Brain pericyte (primary cell): ENCODE measurements at places on chromosomes 2 and 18.

- no peak for DNase-seq
These were observed 51.8 kb downstream of the BIN1 start for GRCh38 chr2:127054996-127055785.

GRCh38 chr18:80225685-80226084, 21.6 kb downstream of the PARD6G start:
- no peak for DNase-seq

- DNase-seq: peak; percentile 27
These were observed 80.0 kb downstream of the EXOC6B start for GRCh38 chr2:72745679-72746368.

DNA sequence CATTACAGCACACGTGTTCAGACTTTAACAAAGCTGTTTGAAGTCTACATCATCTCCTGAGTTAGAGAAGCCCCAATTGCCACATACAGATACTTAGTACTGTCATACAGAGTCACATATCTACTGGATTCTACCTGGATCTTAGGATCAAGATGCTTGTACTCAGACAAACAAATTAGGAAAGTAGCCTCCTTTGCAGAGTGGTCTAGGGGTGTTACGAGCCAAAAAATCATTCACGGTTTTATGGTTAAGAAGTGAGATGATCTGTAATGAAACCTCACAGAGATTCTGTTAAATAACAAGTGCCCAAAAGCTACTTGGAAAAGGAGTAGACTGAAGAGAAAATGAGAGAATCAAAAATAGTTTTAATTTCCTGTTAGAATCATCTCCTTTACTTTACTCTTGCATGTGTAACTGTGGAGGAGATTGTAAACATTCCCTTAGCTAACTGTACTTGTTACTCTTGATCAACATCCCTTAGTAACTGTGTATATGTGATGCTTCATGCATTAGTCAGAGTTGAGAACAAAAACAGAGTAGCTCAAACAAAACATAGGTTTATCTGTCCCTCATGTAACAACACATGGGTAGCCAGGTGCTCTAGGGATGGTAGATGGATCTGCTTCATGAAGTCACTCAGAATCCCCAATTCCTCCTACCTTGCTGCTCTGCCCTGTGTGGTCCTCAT, 16.4 kb upstream of the IL1RL1 start:
- no peak for DNase-seq

GRCh38 chr2:15010346-15010745, 377.8 kb downstream of the LRATD1 start:
- DNase-seq: no peak

GRCh38 chr2:59734743-59735142, 818.7 kb downstream of the BCL11A start:
- DNase-seq: no peak

DNA sequence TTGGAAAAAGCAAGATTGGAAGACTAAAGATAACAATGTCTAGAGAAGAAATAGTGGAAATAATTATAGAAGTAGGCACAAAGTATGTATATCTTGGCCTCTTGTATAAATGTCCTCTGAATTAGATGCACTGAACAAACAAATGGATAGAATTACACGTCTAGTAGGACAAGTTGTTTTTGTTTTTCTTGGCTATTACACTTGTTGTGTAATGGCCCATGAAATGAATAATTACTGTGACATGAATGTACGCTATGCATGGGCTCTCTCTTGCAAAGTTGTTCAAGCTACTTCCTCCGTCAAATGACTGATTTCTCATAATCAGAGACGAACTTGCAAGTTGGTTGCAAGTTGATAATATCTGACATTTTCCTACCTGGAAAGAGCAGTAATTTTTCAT, 126.2 kb downstream of the PDE1A start:
- DNase-seq: no peak

DNA sequence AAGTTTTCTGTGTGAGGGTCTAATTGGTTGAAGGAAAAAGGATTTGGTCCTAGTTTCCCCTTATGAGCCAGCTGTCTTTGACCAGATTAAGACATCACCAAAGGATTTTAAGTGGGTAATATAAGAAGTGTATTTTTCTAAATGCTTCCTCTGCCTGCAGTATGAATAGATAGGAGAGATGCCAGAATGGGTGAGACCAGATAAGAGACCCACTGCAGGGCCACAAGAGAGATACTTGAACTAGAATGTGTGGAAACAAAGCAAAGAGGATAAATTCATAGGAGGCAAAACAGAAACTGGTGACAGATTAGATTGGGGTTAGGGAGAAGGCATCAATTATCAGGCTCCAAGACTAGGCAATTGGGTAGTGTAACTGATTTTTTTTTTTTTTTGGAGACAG, 1.1 kb upstream of the HDHD2 start:
- no peak for DNase-seq

DNA sequence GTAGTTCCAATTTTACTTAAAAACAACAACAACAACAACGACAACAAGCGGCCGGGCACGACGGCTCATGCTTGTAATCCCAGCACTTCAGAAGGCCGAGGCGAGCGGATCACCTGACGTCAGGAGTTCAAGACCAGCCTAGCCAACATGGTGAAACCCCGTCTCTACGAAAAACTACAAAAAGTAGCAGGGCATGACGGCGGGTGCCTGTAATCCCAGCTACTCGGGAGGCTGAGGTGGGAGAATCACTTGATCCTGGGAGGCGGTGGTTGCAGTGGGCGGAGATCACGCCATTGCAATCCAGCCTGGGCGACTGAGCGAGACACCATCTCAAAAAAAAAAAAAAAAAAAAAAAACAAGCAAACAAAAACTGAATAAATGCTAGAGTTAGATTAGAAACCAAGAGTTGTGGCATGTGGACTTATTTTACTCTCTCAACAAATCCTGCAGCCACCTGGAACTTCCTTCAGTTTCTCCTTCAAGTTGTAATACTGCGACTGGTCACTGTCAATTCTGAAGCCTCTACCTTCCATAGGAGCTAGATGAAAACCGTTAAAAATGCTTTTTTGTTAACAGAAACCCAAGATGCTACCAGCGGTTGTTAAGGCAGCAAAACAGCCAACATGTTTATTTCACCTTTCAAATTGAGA, 1.3 kb downstream of the ATP5F1A start:
- no peak for DNase-seq

- no peak for DNase-seq
These were observed 48.0 kb downstream of the CDC42EP3 start for GRCh38 chr2:37623406-37623805.

DNA sequence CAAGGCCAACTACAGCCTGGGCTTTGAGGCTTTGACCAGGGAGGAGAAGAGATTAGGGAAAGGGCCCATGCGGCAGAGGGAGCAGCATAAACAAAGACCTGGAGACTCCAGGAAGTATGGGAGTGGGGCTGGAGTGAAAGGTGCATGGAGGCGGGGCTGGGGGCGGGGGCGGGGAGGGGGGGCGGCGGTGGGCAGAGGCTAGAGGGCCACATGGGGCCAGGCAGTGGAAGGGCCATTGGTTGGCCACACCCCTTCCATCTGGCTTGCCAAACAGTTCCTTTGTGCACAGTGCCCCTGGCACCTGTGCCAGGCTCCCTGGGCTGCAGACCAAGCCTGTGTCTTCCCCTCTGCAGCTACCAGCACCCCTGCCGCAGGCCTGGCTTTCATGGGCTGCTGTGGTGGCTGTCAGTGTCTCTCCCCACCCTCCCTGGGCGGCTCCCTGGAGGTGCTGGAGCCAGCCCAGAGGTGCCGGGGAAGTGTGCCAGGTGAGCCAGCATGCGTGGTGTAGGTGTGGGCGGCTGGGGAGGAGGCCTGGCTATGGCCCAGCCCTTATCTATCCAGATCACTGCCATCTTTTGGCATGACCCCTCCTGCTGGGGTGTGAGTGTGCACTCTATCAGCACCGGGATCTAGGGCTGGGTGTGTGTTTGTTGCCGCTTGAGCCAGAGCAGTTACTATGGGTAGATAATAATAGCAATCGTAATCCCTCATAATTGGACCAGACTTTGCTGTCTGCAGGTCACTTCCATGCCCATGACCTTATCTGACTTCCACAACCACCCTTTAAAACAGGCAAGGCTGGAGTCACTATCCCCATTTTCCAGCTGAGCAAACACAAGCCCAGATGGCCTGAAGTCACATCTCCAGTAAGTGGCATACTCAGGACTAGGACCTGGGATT, 30.5 kb downstream of the DNMT3A start:
- no peak for DNase-seq

GRCh38 chr2:28341208-28341891, 51.3 kb upstream of the FOSL2 start:
- DNase-seq: no peak

- DNase-seq: no peak
These were observed 7.8 kb downstream of the GLS start for GRCh38 chr2:190888449-190888848.

- DNase-seq: no peak
These were observed 558.4 kb downstream of the PIK3C3 start for GRCh38 chr18:42513441-42513840.

GRCh38 chr2:76711490-76711889, 810.7 kb downstream of the LRRTM4 start:
- no peak for DNase-seq

GRCh38 chr2:88003074-88003755, 13.1 kb downstream of the RNU2-63P start:
- DNase-seq: no peak

- no peak for DNase-seq
These were observed 27.5 kb downstream of the ZNF638 start for GRCh38 chr2:71358931-71359671.

DNA sequence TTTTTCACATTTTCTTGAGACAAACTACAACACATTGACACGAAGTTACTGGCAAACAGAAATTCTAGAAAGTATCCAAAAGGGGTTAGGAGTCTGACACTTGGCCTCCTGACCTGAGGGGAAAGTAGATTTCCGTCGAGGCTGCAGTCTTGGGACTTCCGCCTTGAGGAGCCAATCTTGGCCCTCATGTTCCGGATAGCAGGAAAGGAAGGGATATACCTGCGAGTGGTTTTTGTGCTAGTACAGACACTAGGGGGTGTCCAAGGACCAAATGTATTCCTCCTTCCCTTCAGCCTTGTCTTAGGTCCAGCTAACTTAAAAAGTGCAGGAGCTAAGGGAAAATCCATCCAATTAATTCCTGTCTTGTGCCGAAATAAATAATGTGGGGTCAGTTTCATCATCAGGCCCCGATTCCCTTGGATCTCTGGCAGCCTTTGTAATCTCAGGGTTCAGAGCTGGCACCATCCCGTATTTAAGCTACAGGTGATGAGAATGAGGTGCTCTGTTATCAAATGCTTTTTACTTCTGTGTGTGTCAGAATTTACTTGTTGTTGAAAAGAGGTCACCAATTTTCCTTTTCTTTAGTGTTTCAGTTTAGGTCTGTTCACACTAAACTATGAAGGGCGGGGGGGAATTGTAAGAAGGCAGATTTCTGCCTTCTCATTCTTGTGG, 330.2 kb upstream of the FANCL start:
- peak; percentile 30 for DNase-seq

GRCh38 chr2:3489764-3490115, 29.6 kb downstream of the ADI1 start:
- DNase-seq: no peak

DNA sequence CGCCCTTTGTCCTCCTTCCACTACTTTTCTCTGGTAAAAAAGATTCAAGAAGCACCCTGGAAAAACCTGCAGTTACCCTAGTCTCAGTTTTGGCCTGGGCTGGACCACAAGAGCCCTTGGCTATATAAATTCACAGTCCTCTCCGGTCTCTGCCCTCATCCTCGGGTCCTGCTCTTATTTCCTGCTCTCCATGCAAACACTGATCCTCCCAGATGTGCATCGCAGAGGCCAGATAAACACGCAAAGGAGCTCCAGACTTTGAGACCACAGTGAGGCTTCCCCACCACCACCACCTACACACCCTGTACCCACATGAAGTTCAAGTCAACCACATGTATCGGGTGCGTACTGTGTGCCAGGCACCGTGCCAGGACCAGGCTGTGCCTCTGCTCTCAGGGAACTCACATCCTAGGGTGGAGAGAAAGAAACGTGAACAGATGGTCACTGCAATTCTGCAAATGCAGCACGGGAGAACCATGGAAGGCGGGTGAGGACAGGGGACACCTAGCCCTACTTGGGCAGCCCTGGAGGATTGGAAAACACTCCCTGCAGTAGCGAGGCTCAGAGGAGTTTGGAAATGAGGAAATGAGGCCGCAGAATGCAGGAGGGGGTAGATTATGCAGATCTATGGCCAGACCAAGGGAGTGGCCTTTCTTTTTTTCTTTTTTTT, 7.4 kb downstream of the CTDSP1 start:
- peak; percentile 57 for DNase-seq

- peak; percentile 39 for DNase-seq
These were observed 95.2 kb downstream of the EPB41L5 start for GRCh38 chr2:120108049-120108448.

DNA sequence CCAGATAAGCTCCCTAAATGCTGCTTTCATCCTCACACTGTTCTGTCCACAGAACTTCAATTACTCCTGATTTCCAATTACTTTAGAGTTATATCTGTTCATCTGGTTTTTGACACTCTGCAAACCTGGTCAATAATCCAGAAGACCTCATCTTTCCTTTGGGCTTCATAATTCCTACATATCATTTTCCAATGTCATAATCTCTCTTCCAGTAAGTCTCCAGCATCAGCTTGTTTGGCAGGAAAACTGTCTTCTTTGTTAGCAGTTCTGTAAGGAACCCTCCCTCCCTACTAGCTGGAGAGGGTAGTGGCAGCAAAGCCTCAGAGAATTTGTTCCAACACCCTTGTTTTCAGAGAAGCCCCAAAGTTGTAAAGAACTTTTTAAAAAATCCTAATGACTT, 11.9 kb upstream of the SLC14A1 start:
- no peak for DNase-seq

DNA sequence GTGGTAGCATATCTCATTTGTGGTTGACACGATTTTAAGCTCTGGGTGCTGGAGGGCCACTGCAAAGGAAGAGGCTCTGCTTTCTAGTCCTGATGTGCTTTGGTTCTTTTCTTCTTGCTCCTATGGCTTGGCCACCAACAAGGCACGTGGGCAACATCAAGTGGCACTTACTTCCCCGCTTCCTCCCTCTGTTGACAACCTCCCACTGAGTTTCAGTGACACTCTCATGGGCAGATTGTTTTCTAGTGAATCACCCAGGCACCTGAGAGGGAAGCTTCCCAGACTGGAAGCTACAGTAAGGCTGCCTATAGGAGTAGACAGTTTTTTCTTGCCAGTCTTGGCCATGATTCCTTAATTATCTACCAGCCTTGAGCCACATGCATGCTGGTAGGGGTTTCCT, 89.0 kb downstream of the NBAS start:
- DNase-seq: no peak

- no peak for DNase-seq
These were observed 209.7 kb downstream of the WDPCP start for GRCh38 chr2:63378589-63378988.
